ENCODE measurements at places on chromosomes 3 and 15. TPM values are rescaled to one million over a fixed set of nuclear protein-coding genes. Genes with fewer than 3 reads are reported as not detected.

GRCh38 chr3:152518346-152518745 is 249.6 kb downstream of the MBNL1 start:
- no peak for DNase-seq

GRCh38 chr3:24494618-24495325 is at the start of gene THRB:
Gene THRB (minus strand): TSS chr3:24494850.
- peak; percentile 85 for DNase-seq

- DNase-seq, result peak; percentile 57
Measured at GRCh38 chr3:13600950-13601691, 52.2 kb downstream of the FBLN2 start.

DNA sequence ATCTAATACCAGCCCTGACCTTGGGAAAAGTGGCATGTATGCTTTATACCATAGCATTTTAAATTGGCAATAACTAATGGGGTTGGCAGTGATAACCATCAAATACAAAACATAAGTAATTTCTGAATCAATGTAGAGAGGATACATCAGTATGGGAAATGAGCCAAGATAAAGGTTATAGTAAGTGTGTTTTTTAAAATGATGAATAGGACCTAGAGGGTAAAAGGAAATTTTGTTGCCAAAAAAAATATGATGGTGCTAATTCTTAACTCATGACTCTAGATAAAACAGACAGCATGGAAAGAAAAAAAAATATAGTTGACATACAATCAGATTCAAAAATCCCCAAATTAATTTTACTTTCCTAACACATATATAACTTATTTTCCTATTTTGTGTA is 75.4 kb upstream of the ROBO1 start:
- DNase-seq, result no peak

Gene THBS1
- 164 TPM for polyA plus RNA-seq

Measured in right lung (tissue), 10 donors.